Germinal center (tissue), 1 donor: ENCODE measurements at places on chromosomes 1 and 21.

DNA sequence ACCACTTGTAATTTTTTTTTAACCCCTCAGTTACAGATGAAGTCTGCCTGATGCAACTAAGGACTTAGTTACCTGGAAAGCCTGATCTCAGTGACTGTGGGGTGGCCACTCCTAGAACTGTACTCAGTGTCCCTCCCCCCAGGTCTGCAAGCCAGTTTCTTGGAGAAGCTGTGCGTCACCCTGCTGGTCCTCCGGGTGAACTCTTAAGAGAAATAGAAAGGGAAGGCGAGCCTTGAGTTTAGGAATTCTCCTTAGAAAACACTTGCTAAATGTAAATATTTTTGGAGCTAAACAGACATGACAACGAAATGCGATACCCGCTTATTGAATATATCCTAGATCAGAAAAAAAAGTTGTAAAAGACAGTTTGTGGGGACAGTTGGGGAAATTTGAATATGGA is 730 bp downstream of the SLC16A4 start:
- DNase-seq: no peak

DNA sequence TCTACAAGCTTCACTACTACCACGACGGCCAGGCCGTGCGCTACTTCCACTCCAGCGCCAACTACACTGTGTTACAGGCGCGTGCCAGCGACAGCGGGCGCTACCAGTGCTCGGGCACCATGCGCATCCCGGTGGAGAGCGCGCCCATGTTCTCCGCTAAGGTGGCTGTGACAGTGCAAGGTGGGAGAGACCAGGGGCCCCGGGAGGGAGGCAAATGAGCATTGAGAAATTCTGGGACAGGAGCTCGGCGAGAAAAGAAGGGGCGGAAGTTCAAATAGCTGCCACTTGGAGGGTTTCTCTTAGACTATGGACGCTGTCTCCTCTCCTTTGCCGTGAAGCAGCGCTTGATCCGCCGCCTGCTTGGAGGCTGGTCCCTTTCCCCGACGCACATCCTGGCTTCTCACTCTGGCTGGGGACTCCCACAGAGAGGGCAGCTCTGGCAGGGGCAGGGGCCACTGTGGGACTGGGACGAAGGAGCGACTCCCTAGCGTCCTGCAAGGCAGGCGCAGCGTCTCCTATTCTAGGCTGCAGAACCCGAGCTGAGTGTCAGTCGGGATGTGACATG is 4.6 kb downstream of the FCRLB start:
- peak; percentile 38 for DNase-seq

DNA sequence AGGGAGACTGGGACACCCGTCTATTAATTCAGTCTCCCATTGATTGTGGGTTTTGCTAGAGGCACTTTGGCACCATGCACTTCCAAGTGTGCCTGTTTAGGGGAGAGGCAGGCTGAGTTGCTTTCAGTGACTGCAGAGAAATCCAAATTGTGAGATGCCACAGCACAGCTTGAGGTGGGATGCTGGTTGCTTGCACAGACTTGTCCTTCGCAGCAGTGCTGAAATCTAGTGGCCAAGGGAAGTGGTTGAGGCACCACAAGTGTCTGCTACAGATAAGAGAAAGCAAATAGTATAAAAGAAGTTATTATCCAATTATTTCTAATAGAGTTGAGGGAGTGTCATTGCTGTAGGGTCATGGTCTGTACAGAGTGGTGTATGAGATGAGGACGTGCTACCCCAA is 40.0 kb upstream of the APP start:
- DNase-seq: no peak

- DNase-seq: no peak
These were observed 46.9 kb upstream of the PUM1 start for GRCh38 chr1:31112266-31112935.

DNA sequence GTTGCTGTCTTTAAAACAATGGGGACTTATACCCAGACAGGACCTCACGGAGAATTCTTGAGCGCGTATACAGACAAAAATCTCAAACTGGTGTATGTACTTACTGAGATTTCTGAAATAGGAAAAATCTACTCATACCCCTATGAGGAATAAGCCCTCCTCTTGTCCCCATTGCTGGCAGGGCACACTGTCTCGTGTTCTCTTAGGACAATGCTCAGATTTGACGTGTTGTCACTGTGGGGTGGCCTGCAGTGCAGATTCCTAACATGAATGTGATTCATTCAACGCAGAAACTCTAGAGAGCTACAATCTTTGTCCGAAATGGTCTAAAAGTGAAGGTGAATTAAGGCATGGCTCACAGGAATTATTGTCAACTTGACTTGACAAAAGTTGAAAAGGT is 31.1 kb upstream of the PDE9A start:
- no peak for DNase-seq

GRCh38 chr1:47403321-47403910 is 12.7 kb upstream of the FOXE3 start:
- DNase-seq: no peak

DNA sequence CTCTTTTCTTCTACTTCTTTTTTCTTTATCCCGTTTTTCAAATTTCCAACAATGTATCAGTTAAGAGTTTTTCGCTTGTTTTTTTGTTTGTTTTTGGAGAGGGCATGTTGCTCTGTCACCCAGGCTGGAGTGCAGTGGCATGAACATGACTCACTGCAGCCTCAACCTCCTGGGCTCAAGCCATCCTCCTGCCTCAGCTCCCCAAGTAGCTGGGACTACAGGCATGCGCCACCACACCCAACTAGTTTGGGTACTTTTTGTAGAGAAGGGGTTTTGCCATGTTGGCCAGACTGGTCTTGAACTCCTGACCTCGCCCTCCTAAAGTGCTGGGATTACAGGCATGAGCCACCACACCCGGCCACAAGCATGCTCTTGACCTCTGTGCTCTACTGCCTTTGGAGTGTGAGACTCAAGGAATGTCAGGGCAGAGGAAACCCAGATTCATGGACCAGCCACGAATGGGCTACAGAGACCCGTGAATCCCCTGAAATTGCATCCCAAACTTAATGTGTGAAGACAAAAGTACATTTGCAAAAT is 65.1 kb upstream of the HSD17B7 start:
- DNase-seq: no peak
